ENCODE measurements at places on chromosomes 12 and 14.

DNA sequence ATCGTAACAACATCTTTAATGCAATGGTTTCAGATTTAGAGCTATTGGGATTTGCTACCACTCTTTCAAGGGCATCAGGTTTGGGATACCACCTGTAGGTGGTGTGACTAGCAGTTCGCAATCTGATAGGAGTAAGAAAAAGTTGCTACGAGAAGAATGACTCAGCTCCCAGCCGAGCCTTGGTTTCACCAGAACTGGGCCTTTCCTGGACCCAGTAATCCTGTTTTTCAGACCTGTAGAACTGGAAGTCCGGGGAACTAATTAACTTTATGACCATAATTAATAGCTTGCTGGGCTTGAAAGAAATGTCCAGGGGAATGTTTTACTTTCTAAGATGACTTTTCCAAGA, 770 bp downstream of the ABHD4 start:
- peak; percentile 41 for DNase-seq

- no peak for DNase-seq
Observed at GRCh38 chr14:91405724-91406435, 11.7 kb downstream of the CCDC88C start.

DNA sequence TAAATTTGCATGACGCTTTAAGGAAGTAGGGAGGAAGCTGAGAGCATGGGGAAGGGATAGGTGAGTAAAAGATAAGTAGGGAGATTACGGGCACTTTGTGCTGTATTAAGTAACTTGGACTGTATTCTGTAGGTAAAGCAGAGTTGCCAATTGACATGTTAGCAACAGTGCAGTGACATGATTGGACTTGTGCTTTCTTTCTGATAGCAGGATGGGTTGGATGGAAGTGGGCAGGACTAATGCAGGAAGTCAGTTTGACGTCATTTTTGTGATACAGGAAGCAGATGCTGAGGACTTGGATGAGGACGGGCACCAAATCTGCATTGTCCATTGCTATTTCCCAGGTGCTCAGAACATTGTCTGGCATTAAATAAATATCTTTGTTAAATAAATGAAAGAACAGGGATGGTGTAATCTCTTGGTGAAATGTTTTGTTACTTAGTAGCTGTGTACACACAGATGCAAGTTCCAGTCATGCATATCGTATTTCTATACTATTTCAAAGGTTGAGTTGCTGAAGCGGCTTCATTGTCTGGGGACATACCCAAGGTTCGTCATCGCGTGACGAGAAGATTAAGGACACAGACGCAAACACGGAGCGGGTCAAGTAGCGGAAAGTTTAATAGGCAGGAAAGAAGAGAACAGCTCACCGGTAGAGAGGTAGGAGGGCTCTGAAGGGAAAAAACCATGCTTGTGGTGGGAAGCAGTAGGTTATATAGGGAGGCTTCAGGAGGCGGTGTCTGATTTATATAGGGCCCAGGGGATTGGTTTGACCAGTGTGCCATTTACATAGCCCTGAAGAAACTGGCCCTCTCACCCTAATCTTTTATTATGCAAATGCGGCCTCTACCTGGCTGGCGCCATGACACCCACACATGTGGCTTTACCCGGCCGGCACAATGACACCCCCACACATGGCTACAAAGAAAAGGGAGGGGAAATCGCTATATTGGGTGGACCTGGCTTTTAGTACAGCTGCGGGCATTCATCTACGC, 30.7 kb downstream of the GUCY2C start:
- DNase-seq: no peak

DNA sequence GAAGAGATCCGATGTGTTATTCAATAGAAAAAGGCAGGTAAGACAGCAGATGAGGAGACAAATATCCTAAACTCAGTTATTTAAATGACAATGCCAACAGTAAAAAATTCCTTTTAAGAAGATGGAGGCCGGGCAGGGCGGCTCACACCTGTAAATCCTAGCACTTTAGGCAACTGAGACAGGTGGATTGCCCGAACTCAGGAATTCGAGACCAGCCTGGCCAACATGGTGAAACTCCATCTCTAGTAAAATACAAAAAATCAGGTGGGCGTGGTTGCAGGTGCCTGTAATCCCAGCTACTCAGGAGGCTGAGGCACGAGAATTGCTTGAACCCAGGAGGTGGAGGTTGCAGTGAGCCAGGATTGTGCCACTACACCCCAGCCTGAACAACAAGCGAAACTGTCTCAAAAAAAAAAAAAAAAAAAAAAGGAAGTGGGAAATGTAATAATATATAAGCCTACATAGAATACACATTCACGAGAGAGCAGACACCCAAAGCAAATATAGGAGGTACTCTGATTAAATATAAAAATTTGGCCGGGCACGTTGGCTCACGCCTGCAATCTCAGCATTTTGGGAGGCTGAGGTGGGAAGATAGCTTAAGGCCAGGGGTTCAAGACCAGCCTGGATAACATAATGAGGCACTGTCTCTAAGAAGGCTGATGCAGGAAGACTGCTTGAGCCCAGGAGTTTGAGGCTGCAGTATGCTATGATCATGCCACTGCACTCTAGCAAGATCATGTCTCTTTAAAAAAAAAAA, 19.0 kb downstream of the CORO1C start:
- DNase-seq: no peak

DNA sequence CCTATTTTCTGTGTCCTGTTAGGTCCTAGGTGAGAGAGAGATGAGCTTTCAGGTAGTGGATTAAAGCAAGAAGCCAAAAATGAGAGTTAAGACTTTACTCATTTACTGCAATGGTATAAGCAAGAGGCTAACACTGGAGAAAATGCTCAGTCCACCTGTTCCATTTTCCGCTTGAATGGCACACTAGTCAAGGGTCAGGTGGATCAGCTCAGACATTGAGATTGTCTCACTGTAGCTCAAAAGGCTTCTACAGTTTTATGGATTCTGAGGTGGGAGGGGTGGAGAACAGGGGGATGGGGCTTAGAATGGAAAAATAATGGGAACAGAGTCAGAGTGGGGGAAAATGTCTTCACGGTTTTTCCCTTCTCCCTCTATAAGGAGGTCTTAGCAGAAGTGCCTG, 57.3 kb upstream of the MUCL1 start:
- DNase-seq: no peak

DNA sequence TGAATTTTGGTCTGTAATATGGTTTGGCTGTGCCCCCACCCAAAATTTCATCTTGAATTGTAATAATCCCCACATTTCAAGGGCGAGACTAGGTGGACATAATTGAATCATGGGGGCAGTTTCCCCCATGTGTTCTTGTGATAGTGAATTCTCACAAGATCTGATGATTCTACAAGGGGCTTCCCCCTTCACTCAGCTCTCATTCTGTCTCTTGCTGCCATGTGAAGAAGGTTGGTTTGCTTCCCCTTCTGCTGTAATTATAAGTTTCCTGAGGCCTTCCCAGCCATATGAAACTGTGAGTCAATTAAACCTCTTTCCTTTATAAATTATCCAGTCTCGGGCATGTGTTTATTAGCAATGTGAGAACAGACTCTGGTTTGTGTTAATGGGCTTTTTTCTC, 5.9 kb downstream of the LRRC9 start:
- DNase-seq: no peak

GRCh38 chr14:85308531-85309300, 221.2 kb upstream of the FLRT2 start:
- no peak for DNase-seq

GRCh38 chr12:52740584-52740983, 36.6 kb downstream of the KRT76 start:
- DNase-seq: no peak

- DNase-seq: no peak
Observed at GRCh38 chr14:44453433-44454171, 53.5 kb downstream of the FSCB start.

DNA sequence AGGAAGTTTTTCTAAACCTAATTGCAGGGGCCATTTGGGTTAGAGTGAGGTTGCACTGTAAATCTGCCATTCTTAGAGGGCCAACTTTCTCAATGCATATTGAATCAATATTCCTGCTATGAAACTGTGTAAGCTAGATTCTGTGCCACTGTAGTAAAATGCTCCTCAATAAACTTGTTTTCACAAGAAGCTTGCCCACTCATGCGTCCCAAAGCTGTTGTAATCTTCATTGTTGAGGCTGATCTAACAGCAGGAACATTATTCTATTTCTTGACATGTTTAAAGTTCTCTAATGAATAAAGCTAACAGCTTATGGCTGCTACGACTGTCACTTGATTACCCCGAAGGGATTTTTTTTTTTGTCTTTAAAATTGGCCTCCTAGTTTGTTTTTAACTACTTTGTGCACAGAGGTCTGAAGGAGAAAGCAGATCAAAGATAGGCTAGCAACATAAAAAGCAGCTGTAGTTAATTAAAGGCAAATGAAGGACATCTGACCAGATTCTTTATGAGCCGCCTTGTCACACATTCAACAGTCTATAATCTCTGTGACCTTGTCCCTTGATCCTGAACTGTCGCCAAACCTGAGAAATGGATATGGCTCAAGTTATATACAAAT, 243.7 kb downstream of the PAX9 start:
- no peak for DNase-seq

DNA sequence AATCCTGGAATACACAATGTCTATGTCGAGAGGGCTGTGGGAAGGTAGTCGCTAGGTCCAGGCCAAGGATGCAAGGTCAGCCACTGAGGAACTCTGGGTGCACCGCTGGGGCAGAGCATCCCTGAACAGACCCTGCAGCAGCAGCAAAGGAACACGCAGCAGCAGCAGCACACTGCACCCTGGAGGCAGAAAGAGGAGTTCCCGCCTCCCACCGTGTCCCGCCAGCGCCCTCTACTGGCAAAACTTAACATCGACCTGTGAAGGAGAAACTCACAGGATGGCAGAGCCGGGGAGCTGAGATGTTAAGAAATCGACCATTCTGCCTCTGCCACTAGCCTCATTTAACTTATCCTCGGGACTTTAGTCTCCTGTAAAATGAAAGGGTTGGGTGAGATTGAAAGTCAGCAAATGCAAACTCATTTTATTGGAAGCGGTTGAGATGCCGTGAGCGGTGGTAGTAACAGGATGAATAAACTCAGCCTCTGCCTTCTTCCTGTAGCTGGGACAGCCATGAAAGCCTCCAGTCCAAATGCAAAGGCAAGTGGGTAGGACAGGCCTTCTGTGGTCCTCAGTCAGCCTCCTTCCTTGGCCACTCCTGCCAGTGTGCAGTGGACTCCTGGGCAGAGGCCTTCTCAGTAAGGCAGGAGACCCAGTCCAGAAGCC, 45.6 kb downstream of the STAB2 start:
- DNase-seq: peak; percentile 11

GRCh38 chr12:52232674-52233461, at the start of gene KRT7:
Gene KRT7, plus strand, starts transcription at chr12:52233243. Its CDS starts 54 bp downstream, at chr12:52233297.
- no peak for DNase-seq

GRCh38 chr12:46959502-46959901, 119.9 kb upstream of the PCED1B start:
- no peak for DNase-seq

- DNase-seq: no peak
Observed at GRCh38 chr12:571795-572531, 91.3 kb downstream of the NINJ2 start.

- no peak for DNase-seq
Observed at GRCh38 chr12:112020947-112021457, 7.8 kb downstream of the ERP29 start.

DNA sequence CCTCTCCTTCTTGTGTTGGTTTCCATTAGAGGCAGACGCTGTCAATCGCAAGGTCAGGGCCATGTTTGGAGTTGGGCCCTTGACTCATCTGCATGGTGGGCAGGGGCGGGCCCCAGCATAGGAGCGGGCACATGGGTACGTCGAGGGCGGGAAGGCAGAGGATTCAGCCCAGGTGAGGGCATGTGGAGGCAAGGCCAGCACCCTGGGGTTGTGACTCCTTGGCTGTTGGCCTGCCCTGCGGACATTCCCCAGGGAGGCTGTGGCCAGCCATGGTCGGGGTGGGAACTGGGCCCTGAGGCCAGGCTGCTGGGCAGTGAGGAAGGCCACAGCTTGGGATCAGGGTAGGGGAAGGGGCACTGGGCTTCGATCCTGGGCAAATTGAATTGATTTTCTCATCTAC, 10.3 kb downstream of the RPS6KL1 start:
- no peak for DNase-seq
